ENCODE measurements at places on chromosomes 1 and 21.

- no peak for DNase-seq
Observed at GRCh38 chr1:213370523-213370922, 319.5 kb downstream of the RPS6KC1 start.

DNA sequence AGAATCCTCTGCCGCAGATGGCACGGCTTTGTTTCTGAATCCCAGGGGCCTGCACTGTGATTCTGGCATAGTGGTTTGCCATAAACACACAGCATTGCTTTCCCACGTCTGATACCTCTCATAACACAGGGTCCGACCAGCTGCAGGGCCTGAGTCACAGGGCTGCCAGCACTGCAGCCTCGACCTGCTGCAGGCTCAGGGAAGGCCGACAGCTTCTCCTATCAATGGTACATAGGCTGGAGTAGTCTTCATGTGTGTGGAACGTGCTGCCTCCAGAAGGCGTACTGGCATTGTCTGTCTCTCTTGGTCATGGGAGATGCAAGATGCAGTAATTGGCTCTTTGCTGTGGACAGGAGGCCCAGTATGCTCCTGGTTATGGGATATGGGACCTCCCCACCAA is 53.5 kb upstream of the PDE9A start:
- no peak for DNase-seq

DNA sequence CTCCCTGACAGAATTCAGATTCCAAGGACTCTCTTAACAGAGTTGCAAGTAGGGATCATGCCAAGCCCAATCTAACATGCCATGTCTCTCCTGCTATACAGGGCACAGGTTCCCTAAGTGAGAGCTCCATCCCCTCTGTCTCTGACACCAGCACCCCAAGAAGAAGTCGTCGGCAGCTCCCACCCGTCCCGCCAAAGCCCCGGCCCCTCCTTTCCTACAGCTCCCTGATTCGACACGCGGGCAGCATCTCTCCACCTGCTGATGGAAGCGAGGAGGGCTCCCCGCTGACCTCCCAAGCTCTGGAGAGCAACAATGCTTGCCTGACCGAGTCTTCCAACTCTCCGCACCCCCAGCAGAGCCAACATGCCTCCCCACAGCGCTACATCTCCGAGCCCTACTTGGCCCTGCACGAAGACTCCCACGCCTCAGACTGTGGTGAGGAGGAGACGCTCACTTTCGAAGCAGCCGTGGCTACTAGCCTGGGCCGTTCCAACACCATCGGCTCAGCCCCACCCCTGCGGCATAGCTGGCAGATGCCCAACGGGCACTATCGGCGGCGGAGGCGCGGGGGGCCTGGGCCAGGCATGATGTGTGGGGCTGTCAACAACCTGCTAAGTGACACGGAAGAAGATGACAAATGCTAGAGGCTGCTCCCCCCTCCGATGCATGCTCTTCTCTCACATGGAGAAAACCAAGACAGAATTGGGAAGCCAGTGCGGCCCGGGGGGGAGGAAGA is 263.2 kb downstream of the ZNF648 start:
- DNase-seq, result no peak

GRCh38 chr1:232163533-232163932 is 466.4 kb downstream of the SIPA1L2 start:
- DNase-seq, result no peak

Measured in NCI-H1417 treated with DMSO at 0.1 percent for 48 hours (cell line).